ENCODE measurements at places on chromosomes 5 and 9. TPM values are rescaled to one million over a fixed set of nuclear protein-coding genes. Genes with fewer than 3 reads are reported as not detected.

SLC36A2 gene
- total RNA-seq = 1.8 TPM

SLC45A2 gene
- 0.22 TPM for total RNA-seq

LRRC14B gene
- not detected for total RNA-seq

ANKRD18B gene
- total RNA-seq = 0.72 TPM

ZNF169 gene
- total RNA-seq = 7.9 TPM

NTNG2 gene
- 2.2 TPM for total RNA-seq

GARIN3 gene
- total RNA-seq = not detected

Data from kidney (tissue), 22 donors.